ENCODE measurements at places on chromosomes 2 and 18.

- no peak for DNase-seq
Measured at GRCh38 chr2:95350774-95351597, 51.5 kb upstream of the FAHD2A start.

DNA sequence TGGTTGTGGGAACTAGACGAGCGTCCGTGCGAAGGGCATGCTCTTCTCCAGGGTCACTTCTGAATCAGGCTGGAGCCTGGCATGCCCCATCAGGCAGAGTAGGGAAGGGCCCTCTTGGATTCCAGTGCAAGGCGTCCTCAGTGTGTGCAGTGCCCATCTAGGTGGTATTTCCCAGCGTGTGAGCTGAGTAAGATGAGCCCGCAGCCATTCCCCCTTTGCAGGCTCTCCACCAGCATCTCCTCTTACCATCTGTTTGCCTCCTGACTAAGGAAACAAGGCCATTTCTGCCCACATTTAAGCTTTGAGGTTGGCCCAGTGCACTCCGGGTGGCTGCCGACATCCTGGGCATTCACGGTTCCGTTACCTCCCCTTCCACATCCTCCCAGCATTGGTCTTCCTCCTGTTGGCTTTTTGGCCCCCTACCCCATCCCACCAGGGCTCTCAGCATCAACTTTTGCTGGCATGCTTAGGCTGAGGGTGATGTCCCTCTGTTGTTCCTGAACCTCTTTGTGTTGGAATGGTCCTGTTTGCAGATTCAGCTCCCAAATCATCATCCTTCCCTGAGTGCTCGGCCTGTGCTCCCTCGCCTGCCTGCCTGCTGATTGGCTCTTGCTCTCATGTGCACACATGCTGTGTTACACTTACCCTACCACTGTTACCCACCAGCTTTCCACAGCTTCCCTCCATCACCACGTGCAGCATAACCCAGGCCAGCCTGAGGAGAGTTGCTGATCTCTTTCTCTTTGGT, 11.8 kb downstream of the CEP68 start:
- DNase-seq = no peak

DNA sequence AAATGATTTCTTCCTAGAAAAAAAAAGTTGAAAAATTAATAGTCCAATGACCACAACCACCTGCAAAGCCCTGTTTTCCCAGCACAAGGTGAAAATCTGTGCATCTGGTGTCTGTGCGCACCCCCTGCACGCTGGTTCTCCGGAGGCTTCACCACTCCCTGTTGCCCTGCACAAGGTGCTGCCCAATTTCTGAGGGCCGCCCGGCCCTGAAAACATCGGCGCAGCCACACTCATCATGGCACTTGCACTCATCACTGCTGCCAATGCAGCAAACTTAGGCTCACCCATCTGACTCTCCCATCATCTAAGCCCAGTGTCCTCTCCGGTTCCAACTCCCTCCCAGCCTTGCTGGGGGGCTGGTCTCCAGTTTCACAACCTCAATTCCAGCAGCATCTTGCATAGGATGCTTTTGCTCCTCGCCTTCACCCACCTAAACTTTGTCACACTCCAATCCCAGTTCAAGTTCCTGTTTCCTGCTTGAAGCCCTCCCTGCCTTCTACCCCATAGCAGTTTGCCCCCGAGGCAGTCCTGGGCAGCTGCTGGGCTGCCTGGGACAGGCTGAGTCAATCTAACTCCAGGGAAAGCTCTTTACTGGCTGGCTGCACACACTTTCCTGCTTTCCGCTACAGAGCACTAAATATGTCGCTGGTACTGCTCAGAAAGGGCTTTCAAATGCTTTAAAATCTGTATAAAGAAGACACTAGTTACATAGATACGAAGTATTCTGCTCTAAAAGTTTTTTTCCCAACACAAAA, 522.5 kb upstream of the ID2 start:
- no peak for DNase-seq

DNA sequence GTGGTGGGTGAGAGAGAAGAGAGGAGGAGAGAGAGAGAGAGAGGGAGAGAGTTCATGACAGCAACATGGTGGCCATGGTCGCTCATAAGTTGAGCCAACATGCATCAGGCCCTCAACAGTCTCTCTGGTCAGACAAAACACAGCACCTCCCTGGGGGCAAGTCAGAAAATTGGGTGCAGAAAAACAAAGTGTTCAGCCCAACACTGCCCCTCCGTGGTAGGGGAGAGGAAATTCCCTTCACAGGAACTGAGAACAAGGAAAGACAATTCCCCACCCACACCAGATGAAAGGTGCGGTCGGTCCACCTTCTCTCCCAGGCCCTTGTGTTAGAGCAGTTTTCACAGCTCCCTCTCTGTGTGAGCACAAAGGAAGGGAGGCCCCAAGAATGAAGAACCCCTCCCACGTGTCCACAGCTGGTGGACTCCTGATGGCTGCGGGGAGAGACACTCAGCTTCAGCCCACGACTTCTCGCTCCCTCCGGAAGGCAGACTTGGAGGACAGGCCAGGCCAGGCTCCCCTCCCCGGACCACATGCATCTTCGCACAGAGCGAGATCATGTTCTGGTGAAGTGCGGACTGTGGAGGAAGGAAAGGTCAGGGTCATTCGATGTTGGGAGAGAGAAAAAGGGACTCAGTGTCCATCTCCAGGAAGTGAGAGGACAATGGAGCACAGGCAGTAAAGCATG, 181.7 kb downstream of the ANAPC1 start:
- DNase-seq = no peak

- DNase-seq = no peak
Measured at GRCh38 chr2:77434880-77435279, 87.3 kb downstream of the LRRTM4 start.

All from cortex of kidney (tissue), 1 donor.